MM.1S (cell line): ENCODE measurements at places on chromosomes 12 and 14.
A peak's percentile ranks its signal among the peaks of the same experiment; 100 is the strongest.

GRCh38 chr14:71907793-71908515 lies 24.3 kb upstream of the RGS6 start:
- no peak for DNase-seq

DNA sequence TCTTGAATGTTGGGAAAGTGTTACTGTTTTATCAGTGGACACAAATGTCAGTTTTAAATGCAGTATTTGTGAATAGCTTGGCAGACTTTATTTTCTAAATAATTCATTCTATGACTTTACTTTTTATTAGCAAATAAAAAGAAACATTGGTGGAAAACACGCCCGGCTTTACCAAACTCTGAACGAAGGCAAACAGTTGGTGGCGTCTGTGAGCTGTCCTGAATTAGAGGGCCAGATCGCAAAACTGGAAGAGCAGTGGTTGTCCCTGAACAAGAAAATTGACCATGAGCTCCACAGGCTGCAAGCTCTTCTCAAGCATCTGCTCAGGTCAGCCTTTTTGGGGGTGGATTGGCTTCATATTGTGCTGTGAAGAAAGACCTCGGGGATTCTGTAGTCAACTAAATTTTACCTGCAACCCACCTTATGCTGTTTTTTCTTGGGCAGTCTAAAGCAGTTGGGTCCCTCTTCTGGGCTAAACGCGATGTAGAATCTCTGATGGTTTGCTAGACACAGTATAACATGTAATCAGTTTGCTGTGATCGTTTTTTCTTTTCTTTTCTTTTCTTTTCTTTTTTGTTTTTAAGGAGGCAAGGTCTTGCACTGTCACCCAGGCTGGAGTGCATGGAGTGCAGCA lies 156.4 kb downstream of the ESR2 start:
- DNase-seq, result no peak

GRCh38 chr14:95234426-95234825 lies 77.1 kb upstream of the DICER1 start:
- DNase-seq, result no peak

DNA sequence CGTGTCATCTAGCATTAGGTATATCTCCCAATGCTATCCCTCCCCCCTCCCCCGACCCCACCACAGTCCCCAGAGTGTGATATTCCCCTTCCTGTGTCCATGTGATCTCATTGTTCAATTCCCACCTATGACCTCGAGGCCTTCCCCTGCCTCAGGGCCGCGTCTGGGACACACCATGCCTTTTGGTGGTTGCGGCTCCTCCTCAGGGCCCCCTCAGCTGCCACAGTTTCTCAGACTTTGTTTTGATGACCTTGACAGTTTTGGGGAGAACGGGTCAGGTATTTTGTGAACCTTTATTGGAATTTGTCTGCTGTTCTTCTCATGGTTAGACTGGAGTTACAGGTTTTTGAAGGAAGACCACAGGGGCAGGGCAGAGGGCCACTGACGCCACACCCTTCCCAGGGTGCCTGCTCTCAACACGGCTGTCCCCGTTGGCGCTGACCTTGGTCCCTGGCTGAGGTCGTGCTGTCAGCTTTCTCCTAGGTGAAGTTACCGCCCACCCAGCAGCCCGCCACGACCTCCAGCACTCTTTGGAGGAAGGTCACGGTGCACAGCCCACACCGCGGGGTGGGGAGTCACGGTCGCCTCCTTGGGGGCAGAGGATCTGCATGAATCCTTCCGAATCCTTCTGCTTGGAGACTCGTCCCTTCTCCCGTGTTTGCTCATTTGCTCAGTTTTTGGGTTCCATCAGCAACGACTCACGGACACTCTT lies 130.5 kb downstream of the KIF26A start:
- no peak for DNase-seq

- DNase-seq, result peak; percentile 64
These were observed 301.1 kb downstream of the DUSP6 start for GRCh38 chr12:89051065-89051677.
